ENCODE measurements at places on chromosomes 5 and 9. TPM values are rescaled to one million over a fixed set of nuclear protein-coding genes. Genes with fewer than 3 reads are reported as not detected.

The FCN1 gene
- 5.7 TPM for total RNA-seq

GRCh38 chr5:134392301-134392700, 19.4 kb downstream of the CDKN2AIPNL start:
- DNase-seq: no peak

DNA sequence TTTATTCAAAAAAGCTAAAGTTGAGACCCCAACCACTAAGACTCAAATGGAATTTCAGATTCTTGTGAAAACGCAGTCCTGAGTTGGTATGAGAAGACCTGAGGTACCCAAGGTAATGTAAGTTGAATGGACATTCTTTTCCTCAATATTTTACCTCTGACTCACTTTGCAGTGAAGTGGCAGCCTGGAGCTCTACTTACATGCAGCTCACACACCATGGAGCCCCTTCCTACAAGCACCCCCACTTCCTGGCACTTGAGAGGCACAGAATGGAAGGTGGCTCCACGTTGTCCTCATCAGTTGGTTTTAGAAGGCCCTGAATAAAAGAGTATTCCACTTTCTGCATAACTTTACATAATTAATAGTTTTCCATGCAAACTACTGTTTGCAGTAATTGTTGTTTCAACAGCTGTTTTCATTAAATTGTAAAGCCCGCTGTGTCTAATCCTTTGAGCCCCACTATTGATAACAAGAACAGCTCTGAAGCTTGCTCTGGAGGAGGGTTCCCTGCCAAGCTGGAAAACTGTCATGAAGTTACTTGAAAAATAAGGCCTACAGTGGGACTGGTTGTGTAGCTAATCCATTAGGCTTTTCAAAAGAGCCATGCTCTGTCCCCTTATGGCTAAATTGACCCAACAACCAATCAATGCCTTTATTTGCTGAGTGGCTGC, 102.2 kb upstream of the SPATA31D4 start:
- DNase-seq: no peak

GRCh38 chr9:110293248-110293647, 36.9 kb upstream of the TXN start:
- no peak for DNase-seq

- no peak for DNase-seq
Observed at GRCh38 chr5:6578676-6579343, 54.0 kb downstream of the NSUN2 start.
